OCI-M1 (cell line): ENCODE measurements at places on chromosomes 16 and 17.

DNA sequence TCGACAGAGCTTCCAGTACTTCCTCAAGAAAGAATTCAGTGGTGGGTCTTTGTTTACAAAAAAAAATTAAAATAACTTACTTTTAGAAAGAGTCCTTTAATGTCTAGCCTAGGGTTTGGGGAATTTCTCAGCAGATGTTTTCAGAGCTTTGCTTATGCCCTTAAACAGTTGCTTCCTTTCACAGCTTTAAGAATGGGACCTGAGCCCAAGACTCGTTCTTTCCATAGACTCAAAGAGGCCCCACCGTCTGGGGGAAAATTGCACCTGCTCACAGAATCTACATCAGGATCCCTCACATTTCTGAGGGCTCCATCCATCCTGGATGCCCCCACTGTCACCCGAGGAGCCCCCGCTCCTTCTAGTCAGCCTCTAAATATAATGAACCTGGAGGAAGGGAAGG is 60.0 kb downstream of the RGS9 start:
- no peak for DNase-seq

- no peak for DNase-seq
These were observed 105.8 kb downstream of the CMIP start for GRCh38 chr16:81550432-81550808.

DNA sequence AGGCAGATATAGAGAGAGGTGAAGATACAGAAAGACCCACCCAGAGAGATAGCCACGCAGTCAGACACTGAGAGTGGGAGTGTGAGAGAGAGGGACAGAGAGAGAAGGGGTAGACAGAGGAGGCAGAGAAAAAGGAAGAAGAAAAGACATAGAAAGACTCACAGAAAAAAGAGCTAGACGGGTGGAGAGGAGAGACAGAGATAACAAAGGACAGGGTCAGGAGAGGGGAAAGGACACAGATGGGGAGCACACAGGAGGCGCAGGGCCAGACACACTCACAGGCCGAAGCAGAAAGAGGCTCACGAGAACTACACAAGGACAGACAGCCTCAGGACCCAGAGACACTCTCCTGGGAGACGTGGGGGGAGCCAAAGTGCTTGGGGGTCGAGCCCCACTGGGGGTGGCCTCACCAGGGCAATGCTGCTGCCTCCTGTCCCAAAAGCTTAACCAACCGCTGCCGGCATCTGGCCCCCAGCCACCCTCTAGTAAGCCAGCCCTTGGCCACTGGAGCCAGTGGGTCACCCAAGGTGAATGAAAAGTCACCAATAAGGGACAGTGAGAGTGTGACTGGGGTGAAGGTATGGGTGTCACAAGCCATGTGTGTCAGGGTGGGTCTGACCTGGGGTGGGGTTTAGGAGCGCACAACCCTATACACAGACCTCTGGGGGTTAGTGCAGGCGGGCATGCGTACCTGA is 3.8 kb downstream of the ZNF385C start:
- DNase-seq = no peak

GRCh38 chr17:7293816-7294613 is 424 bp downstream of the YBX2 start:
- peak; percentile 34 for DNase-seq

DNA sequence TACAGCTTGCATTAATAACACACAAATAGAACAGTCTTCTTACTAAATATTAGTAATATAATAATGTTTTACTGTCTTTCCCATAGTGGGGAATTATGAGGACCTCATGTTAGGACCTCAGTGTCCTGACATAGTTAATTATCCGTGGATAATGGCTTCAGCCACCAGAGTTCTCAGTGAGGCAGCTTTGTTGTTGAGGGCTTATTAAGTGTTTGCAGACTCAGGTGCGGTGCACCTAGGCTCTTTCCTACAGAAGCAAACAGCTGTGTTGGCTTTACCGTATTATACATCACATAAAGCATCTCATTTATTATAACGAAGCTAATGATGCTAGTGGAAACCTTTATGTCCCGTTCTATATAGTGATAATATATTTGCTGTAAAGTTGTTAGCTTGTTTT is 246.7 kb downstream of the FTO start:
- no peak for DNase-seq

DNA sequence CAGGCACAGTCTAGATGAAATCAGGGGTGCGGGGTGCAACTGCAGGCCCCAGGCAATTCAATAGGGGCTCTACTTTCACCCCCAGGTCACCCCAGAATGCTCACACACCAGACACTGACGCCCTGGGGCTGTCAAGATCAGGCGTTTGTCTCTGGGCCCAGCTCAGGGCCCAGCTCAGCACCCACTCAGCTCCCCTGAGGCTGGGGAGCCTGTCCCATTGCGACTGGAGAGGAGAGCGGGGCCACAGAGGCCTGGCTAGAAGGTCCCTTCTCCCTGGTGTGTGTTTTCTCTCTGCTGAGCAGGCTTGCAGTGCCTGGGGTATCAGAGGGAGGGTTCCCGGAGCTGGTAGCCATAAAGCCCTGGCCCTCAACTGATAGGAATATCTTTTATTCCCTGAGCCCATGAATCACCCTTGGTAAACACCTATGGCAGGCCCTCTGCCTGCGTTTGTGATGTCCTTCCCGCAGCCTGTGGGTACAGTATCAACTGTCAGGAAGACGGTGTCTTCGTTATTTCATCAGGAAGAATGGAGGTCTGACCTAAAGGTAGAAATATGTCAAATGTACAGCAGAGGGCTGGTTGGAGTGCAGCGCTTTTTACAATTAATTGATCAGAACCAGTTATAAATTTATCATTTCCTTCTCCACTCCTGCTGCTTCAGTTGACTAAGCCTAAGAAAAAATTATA is 1.6 kb downstream of the HBA1 start:
- no peak for DNase-seq

- no peak for DNase-seq
These were observed 353.3 kb downstream of the SEC14L1 start for GRCh38 chr17:77493901-77494663.

DNA sequence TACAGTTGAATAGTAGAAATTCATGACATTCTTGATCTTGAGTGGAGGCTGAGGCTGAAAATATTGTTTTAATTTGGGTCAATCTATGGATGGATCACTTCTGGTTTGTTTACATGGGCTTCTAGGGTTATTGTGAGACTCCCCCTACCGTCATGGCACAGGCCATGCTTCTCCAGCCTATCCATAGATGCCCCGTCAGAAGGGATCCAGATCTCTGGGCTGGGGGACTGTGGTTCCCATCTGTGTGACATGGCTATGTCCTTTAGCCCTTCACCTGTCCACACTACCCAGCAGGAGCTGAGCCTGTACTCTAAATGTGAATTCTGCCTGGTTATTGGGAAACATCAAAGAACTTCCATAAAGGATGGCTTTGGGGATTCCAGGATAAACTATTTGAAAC is 160.4 kb downstream of the ABCC12 start:
- DNase-seq = no peak

DNA sequence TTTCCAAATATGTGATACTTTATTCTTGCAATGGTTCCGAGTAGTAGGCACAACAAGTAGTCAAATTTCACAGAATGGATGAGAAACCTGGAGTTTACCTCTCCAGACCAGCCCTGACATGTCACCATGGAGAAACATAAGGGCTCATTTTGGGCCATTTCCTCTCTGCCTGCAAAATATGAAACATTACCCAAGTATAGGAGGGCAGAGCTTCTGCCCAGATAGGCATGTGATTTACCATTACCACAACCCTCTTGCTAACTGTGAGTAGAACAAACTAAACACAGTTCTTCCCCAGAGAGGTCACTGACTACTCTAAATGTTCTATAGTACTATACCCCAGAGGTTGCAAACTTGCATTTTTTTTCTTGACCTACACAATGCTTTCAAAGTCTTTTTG is 15.7 kb upstream of the KPNB1 start:
- DNase-seq = no peak
